MCF 10A (cell line): ENCODE measurements at places on chromosomes 4 and X. TPM values are rescaled to one million over a fixed set of nuclear protein-coding genes. Genes with fewer than 3 reads are reported as not detected.

DDIT4L gene
- 0.22 and 0.23 TPM in 2 replicates for total RNA-seq

AKAP14 gene
- not detected in 2 replicates for total RNA-seq

IL1RAPL1 gene
- total RNA-seq, result not detected in 2 replicates

DNA sequence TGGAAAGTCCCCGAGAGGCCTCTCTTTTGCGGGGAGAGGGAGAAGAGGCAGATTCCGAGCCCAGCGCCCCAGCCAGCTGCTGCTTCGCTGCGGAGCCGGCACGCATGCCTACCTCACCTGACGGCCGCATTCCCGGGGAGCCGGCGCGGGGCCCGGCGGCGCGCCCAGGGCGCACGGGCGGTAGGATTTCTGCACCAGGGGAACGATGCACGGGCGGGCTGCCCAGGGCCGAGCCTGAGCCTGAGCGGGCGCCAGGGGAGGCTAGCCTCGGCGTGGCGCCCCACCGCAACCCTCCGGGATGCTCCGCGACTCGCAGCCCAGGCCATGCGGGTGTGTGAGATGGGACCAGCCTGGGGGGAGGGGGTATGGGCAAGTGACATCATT, 81.3 kb upstream of the SCML1 start:
- no peak for DNase-seq
- H3K4me3 ChIP-seq, result no peak overlapping the region
- no peaks in the 10 kb centered on the region for H3K4me1 ChIP-seq
- no peak overlapping the region for H3K27ac ChIP-seq
- peaks cover 4% of the 10 kb centered on the region for H3K36me3 ChIP-seq
- H3K27me3 ChIP-seq, result peaks cover 12% of the 10 kb centered on the region

DNA sequence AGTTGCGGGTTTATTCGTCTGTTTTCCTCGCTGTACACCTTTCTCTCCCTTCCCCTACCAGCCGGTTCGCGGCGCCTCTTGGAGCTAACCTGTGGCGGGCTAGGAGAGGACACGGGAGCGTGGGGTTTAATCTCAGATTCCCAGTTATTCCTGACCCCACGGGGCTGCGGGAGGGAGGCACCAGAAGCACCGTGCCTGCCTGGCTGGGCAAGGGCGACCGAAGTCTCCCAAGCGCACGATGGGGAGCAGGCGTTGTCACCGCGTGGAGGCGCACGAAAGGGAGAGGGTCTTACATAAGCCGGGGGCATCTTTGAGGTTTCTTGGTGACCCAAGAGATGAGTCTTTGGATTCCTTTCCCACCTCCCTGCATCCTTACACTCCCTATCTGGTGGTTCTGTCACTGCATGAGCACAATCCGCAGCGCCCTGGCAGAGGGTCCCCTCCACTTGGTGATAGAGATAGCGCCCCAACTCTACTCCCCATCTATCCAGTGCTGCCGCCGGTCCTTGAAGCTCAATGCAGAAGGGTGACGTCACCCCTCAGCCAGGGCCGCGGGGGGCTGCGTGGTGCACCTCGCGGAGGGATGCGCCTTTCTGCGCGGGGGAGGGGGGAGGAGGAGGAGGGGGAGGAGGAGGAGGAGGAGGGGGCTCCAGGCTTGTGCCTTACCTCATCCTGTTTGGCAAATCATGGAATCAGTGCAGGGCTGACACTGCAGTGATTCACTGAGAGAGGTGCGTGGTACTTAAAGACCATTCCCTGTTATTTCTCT, 793 bp downstream of the TSPAN7 start:
- no peaks in the 10 kb centered on the region for H3K36me3 ChIP-seq
- no peak for DNase-seq
- H3K4me1 ChIP-seq, result peaks cover 6% of the 10 kb centered on the region
- peak overlapping the region; percentile 76 for H3K4me3 ChIP-seq
- peaks cover 15% of the 10 kb centered on the region for H3K27me3 ChIP-seq

DNA sequence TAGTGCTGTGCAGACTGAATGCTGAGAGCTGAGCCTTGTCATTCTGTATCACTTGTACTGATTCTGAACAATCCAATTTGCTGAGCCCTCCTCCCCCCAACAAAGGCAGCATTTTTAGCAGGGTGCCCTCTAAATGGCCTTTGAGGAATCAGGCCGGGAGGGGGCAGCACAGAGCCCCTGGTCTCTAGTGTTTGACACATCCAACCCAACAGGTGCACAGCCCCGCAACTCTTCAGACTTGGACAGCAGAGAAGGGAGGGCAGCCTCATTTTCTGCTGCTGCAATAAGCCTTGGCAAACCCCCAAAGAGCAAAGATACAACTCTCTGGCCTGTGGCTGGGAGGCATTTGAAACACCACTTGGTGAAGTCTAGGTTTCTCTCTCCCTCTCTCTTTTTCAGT, 3.4 kb downstream of the ATP1B4 start:
- H3K36me3 ChIP-seq, result peaks cover 1% of the 10 kb centered on the region
- no peaks in the 10 kb centered on the region for H3K4me1 ChIP-seq
- no peak overlapping the region for H3K4me3 ChIP-seq
